ENCODE measurements at places on chromosomes 2 and 18.

DNA sequence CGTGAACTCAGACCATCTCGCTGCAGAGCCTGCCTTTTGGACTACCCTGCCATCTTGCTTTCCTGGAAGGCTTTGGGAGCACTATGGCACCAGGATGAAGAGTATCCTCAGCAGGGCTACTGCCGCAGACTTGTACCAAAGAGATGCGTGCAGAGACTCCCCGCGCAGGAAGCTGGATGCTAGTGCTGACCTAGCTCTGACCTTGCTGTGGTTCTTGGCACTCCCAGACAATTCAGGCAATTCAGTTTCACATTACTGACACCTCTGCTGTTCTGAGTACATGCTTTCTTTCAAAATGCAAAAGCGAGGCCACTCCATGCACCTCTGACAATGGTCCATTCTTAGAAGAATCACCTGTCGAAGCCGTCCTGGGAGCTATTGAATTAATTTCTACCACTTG lies 251.5 kb upstream of the MEX3C start:
- DNase-seq, result no peak

DNA sequence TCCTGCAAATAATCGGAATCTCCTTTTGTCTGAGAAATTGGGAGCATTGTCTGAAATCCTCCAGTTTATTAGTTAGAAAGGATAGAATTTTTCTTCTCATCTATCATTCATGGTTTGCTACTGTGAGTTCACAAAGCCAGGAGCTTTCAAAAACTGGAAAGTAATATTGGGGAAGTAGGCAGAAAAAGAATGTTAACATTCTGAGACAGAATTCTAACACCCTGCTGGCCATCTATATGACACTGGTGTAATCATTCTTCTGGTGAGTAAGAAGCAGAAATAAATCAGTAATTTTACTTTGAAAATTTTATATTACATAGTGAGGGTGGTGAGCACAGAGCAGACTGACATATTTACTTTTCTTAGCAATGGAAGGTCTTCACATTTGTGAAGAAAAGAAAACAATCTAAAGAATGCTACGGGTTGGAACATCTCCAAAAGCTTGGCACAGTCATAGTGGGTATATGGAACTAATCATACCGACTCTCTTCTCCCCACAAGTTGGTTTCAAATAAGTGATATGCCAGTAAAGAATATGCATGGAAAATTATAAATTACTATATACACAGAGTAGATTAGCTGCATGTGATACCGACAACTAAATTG lies 344.9 kb downstream of the LPIN1 start:
- no peak for DNase-seq

DNA sequence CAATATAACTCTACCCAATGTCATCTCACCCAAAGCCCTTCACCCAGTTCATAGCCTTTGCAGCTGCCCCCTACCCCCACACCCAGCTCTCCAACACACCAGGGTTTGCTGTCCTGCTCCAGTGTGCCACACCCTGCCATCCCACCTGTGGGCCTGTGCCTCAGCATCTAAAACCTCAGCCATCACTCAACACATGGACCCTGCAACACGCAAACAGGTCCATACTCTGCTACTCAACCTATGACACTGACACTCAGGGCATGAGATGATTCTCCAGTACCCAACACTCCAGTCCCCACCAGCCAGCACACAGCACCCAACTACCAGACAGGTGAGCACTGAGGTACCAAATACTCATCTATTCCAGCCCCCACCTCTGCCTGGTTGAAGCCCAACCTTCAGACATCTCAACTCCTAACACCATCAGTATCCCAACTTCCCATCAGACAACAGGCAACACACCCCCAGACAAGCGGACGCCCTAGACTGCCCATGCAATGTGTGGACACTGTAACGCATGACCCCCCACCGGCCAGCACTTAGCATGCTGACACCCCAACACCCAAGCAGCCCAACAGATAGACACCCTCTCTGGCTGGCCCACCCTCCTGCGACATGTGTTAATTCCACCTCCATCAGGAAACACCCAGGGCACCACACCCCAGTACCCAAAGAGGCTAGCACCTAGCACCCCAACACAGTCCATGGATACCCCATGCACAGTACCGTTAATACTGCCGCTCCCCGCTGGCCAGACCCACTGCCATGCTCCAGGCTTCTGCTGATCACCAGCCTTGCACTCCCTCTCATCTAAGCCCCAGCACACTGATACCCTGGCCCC lies 25.0 kb downstream of the ZAP70 start:
- peak; percentile 30 for DNase-seq

- DNase-seq, result no peak
Measured at GRCh38 chr2:45121236-45121927, 112.1 kb upstream of the SIX2 start.

DNA sequence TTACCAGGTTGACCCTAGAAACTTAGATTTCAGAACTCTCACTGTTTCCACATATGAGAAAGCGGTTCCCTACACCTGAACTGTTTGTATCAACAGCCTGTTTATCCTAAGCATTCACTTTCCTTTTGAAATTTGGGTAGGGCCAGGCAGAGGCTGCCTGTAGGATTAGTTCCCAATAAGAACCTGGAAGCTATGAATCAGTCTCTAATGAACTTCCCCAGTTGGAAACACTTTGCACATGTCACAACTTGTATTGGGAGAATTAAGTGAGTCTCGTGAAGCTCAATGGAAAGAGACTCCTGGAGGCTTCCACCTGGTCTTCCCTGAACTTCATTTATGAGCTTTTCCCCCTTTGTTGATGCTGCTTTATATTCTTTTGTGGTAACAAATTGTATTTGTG lies 486.6 kb upstream of the HS6ST1 start:
- no peak for DNase-seq

GRCh38 chr2:44834656-44835055 lies 106.8 kb upstream of the SIX3 start:
- DNase-seq, result no peak

GRCh38 chr2:85414761-85415553 lies 3.6 kb upstream of the SH2D6 start:
- DNase-seq, result no peak

DNA sequence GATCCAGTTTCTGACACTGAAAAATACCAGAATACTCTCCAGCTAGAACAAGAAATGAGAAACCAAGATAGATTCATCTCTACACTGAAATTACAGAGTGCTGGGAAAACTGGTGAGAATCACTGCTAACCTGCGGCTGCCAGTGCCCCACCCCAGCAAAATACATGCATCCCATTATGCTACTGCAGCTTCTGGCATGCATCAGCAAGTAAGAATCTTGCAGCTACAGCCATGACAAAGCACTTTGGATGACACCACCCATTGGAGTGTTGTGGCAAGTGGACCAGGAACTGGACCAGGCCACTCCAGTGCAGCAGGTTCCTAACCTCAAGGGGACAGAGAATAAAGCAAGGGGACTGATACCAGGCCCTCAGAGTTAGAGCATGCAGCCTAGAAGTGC lies 378.8 kb upstream of the ETAA1 start:
- no peak for DNase-seq

DNA sequence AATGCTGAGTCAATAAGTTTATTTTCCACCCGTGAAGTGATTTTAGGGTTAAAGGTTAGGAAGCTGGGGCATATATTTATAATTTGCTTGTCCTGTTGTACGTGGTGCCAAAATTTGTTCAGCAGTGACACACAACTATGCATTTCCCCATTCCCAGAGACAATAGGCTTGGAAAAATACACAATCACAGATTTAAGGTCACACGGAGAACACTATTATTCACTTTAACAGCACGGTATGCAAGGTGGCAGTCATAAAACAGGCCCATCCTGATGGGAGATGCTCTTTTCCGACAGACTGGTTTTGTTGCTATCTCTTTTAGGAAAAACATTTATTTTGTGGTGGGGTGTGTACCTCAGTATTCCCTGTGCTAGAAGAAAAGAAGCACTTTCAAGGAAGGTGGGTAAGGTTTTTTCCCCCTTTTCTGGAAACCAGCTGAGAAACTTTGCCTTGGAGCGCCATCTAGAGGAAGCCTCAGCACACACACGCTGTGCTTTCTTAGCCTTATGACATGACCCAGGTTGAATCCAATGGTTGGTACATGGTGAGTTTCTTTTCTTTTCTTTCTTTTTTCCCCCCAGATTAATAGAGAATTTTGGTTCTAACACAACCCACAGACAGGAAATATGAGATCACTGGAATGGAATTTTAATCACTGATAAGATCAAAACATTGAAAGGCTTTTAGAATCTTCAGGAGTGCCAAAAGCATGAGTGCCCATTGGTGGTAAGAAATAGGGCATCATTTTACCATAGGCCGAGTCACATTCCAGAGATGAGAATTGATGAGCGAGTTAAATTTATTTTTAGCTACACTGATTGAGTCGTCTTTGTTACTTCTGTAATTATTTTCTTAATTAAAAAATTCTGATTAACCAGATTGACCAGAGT lies 332.1 kb downstream of the AGPS start:
- DNase-seq, result peak; percentile 42

- DNase-seq, result no peak
Measured at GRCh38 chr2:183037074-183037552, 1.1 kb downstream of the NCKAP1 start.

GRCh38 chr2:219997341-219997851 lies 370.0 kb downstream of the SLC4A3 start:
- DNase-seq, result no peak

- no peak for DNase-seq
Measured at GRCh38 chr18:41982942-41983660, 28.1 kb downstream of the PIK3C3 start.

DNA sequence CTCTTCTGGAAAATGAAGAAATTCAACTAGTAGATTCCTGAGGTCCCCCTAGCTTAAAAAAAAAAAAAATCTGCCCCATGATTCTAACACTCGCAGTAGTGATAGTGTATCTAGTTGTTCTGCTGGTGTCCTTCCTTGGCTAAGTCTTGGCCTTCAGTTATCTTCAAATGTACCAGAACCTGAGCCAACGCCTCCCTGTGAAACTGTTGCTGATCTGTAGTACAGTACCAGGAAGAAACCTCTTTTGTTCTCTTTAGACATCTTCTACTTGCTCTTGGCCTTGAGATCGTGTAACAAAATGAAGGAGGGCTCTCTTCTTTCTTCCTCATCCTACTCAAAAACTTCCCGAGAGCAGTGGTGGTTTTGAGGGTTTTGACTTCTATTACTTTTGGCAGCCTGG lies 31.0 kb downstream of the PLEK start:
- DNase-seq, result no peak

DNA sequence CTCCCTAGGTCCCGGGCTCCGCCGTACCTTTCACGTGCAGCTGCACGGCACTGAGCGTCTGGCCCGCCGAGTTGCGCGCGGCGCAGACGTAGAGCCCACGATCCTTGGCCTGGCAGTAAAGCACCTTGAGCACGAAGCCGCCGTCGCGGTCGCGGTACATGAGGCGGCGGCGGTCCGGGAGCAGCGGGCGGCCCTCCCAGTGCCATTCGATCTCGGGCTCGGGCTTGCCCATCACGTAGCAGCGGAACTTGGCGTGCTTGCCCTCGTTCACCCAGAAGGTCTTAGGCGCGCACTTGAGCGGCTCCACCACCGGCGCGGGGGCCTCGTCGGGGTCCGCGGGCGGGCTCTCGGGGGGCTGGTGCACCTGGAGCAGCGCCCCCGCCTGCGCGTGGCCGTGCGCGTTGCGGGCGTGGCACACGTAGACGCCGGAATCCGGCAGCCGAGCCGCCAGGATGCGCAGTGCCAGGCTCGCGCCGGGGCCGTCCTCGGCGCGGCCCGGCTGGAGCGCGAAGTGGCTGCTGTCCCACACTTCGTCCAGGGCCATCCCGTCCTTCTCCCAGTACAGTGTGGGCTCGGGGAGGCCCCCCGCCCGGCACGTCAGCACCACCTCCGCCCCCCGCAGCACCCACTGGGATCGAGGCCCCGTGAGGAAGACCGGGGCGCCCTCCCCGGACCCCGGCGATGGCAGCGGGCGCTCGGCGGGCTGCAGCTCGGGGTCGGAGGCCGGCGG lies 980 bp downstream of the OBSL1 start:
- peak; percentile 46 for DNase-seq

DNA sequence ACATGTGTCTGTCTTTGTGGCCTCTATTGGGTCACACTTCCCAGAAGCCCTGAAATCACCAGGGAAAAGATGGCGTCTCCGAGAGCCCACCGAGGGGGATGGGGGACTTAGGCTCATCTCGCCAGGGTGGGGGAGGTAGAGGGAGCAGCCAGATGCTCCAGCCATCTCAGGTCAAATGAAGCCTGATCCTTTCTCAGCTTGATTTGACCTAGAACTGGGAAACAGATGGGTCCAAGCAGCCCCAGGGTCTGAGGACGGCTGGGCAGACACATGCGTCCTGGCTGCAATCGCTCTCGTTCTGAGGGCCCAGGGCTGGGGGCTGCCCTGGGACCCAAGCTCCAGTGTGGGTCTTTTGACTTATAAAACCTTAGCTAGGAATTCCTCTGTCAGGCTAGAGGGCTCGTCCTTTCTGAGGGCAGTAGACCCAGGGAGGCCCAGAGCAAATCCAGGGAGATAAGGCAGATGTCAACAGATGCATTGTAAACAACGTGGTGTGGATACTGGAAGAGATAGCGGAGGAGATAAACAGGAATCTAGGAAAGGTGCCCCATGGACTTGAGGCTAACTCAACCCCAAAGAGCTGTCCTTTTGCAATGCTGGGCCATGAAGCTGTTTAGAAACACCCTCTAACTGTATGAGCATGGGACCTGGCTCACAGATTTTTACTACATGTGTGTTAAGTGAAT lies 127.7 kb downstream of the MYCN start:
- DNase-seq, result no peak

DNA sequence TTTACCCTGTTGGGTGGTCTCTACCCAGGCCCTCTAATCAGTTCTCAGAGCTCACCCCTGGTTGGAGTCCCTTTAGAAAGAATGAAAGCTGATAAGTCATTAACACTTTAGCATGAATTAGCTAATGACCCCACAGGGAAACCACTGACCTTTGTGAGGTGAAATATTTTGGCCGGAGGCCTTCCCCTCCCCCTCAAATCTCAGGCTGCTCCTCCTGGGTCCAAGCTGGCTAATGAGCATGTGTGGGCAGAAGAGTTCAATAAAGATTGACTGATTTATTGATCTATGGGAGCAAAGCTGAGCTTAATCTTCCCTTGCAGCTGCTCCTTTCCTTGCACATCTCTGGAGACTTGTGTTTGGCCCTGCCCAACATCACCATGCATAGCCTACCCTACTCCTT lies 78.8 kb upstream of the CCDC85A start:
- no peak for DNase-seq

DNA sequence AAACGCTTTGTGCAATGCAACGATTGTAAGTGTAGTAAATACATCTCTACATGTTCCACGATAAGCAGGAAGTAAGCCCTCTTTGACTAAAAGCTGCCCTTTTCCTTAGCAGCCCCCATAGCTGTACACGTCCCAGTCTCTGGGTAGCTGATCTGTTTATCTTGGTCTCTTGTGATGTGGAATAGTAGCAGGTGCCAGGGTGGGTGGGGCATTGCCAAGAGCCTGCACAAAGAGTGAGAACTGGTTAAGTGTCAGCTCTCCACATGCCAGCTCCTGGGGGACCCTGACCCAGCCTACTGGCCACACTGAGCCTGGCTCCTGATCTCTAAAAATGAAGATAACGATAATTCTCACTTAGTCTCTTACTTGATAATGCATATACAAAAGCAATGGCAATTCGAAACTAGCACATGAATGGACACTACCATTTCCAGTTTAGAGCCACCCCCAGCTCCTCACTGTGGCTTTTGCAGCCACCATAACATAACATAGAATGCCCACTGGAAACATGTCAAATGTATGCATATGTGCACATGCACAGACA lies 92.3 kb downstream of the MYT1L start:
- no peak for DNase-seq
